ENCODE measurements at places on chromosomes 12 and 14.
A peak's percentile ranks its signal among the peaks of the same experiment; 100 is the strongest.

DNA sequence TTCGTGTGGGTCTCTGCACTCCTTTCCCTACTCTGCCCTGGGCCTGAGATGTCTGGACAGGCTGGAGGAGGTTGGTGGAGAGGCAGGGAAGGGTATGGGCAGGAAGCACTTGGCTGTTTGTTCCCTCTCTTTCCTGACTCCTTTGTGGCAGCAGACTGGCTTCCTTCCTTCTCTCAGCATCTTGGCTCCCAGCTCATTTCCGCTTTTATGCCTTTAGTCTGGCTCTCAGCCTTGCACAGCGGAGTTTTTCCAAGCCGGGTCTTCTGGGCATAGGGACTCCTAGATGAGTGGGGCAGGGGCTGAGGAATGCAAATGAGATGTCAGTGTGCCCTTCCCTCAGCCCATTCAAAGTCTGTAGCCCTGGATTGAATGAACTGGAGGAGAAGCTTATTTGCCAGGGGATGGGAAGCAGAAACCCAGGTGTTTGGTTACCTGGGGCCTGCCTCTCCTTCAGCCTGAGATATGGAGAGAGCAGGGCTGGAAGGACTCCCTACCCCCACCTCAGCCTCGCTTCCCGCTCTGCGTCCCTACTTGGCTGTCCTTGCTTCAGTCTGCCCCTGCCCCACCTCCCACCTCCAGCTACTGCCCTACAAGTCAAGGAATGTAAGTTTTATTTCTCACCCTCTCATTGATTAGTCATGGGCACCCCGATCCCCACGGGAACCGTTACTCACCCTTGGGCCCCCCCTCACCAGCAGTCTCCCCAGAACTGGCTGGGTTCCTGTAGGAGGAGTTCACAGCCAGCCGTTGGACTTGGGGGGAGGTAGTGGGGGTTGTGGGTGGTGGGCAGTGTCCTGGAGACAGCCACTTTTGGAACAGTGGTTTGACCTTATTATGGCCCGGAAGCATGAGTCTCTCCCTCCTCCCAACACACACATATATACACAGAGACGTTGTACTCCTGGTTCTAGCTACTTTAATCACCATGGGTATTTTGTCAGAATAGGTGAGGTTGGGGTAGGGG, 9.3 kb upstream of the ITGA5 start:
- DNase-seq = no peak

DNA sequence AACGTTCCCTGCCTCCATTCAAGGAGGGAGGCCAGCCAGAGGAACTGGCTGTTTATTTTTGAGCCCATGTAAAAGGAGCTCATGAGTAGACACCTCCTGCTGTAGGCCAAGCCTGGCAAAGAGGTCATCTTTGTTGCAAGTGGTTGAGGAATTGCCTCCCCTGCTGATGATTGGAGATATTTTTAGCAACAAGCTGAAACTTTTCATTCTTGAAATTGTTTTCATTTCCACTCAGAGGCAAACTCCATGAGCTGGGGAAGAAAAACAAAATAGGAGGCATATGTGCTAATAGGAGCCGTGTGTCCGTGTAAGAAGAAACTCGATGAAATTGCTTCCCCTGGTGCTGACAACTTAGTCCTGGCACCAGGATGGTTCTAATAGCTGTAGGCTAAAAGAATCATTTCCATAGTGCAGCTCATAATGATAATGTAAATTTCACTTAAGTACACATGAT, 440.1 kb upstream of the FAR2 start:
- no peak for DNase-seq

DNA sequence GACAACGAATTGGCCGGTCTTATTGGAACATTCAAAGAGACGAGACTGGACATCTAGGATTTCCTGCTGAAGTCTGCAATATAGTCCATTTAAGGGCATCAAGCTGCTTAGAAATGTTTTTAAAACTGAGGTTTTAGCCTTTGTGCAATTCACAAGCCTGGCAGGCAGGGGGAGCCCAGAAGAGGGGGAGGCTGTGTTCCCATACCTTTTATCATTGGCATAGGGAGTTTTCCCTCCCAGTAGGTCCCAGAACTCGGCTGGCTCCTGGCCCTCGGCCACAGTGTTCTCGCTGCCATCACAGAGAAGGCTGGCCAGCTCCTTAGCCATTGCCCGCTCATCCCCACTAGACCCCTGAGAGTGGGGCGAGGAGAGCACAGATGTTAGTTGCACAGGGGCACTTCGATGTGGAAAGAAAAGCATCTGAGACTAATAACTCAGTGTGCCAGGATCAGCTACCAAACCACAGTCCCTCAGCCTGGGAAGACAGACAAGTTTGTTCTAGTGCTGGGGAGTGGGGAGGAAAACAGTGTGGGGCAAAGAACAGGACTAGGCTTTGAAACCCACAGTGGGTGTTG, 15.1 kb downstream of the AVIL start:
- DNase-seq = peak; percentile 19

DNA sequence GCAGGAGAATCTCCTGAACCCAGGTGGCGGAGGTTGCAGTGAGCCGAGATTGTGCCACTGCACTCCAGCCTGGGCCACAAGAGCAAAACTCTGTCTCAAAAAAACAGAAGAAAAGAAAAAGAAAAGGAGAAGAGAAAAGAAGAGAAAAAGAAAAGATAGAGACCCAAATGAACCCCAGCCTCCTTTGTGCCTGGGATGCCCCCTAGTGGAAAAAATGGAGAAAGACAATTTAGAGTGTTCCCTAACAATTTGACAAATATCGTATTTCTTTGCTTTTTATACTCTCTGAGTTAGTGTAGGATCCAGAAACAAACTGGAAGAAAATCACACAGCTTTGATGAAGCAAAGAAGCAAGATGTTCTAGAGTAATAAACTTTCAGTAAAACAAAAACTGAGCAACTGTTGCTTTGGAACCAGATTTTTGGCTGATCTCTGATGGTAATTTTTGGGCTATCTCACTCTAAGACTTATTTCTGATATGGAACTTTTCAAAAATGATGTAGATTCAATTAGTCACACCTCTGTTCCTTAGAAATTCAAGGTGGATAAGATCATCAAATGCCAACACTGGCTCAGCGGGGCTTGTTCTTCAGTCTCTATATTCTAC, 18.6 kb upstream of the PRKAB1 start:
- no peak for DNase-seq

DNA sequence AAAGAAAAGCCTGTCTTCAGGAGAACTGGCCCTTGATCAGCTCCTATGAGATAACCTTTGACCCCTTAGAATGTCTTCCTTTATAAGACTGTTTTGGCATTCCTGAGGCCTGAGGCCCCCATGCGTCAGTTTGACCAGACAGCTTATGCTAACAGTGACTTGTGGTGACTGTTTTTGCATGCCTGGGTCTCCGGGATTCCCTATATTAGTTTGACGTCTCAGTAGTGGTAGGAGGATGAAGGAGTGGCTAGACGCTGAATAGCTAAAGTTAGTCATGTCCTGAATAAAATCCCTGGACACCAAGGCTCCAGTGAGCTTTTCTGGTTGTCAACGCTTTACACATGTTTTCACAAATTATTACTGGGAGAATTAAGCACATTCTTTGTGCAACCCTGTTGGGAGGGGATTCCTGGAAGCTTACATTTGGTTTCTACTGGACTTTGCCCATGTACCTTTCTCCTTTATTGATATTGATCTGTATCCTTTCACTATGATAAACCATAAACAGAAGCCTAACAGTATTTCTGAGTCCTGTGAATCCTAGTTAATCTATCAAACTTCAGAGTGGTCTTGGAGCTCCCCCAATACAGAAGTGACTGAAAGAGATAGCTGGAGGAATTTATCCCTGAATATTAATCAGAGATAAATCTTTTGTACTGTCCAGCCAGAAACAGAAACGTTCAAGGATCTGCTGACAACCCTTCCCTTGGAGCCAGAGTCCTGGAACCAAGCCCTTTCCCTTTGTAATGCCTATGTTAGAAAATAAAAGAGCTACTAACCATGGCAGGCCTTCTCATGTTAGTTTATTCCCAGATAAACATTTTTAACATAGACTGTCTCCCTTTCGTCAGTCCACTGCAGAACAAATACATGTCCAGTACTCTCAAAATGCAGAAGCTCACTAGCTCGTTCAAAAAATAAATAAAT, 479.2 kb downstream of the RPS29 start:
- no peak for DNase-seq

- DNase-seq = no peak
These were observed 139.3 kb downstream of the BRMS1L start for GRCh38 chr14:35965400-35965799.

- DNase-seq = no peak
These were observed 15.7 kb upstream of the FIGNL2 start for GRCh38 chr12:51863933-51864832.

- no peak for DNase-seq
These were observed 15.4 kb downstream of the DAO start for GRCh38 chr12:108895220-108895802.

- no peak for DNase-seq
These were observed 162.4 kb downstream of the KICS2 start for GRCh38 chr12:64059685-64060084.

All from central memory CD4-positive, alpha-beta T cell (primary cell).